ENCODE measurements at places on chromosomes 13 and 19.

GRCh38 chr13:48476215-48476614 is 56.7 kb downstream of the RCBTB2 start:
- no peaks in the 10 kb centered on the region for H3K4me1 ChIP-seq
- no peak overlapping the region for H3K27ac ChIP-seq
- no peaks in the 10 kb centered on the region for H3K36me3 ChIP-seq
- no peaks in the 10 kb centered on the region for H3K27me3 ChIP-seq

- no peak for DNase-seq
- H3K36me3 ChIP-seq: no peaks in the 10 kb centered on the region
- no peaks in the 10 kb centered on the region for H3K27me3 ChIP-seq
- H3K27ac ChIP-seq: no peak overlapping the region
- H3K4me1 ChIP-seq: peaks cover 8% of the 10 kb centered on the region
- no peak overlapping the region for H3K4me3 ChIP-seq
Measured at GRCh38 chr13:49053906-49054305, 78.2 kb downstream of the FNDC3A start.

GRCh38 chr13:46183018-46183946 is 1.3 kb upstream of the LCP1 start:
- H3K4me3 ChIP-seq: no peak overlapping the region
- H3K4me1 ChIP-seq: peaks cover 3% of the 10 kb centered on the region
- no peak overlapping the region for H3K27ac ChIP-seq
- no peaks in the 10 kb centered on the region for H3K36me3 ChIP-seq
- DNase-seq: no peak
- H3K27me3 ChIP-seq: no peaks in the 10 kb centered on the region

- DNase-seq: no peak
- no peak overlapping the region for H3K4me3 ChIP-seq
- no peaks in the 10 kb centered on the region for H3K36me3 ChIP-seq
- H3K27ac ChIP-seq: no peak overlapping the region
- no peaks in the 10 kb centered on the region for H3K27me3 ChIP-seq
Measured at GRCh38 chr19:50897191-50897607, 14.0 kb downstream of the KLK4 start.

DNA sequence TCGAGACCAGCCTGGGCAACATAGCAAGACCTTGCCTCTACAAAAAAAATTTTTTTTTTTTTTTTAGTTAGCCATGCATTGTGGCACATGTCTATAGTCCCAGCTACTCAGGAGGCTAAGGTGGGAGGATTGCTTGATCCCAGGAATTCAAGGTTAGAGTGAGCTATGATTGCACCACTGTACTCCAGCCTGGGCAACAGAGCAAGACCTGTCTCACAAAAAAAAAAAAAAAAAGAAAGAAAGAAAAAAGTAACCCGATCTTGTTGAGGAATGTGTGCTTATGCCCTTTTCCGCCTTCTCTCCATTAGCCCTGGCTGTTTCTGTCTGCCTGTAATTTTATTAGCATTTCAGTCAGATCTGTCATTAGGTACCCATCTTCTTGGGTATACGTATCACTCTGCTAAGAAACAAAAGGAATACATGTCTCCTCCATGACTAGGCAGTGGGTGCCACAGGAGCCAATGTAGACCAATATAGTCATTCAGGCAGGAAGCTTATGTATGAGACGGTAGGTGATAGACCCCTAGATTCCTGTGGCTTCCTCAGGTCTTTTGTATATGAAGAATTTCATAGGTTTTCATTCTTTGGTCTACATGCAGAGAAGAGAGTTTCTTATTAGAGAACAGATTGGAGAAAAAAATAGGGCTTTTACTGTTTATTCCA is 59.6 kb upstream of the NPAS1 start:
- H3K27me3 ChIP-seq: no peaks in the 10 kb centered on the region
- DNase-seq: no peak

DNA sequence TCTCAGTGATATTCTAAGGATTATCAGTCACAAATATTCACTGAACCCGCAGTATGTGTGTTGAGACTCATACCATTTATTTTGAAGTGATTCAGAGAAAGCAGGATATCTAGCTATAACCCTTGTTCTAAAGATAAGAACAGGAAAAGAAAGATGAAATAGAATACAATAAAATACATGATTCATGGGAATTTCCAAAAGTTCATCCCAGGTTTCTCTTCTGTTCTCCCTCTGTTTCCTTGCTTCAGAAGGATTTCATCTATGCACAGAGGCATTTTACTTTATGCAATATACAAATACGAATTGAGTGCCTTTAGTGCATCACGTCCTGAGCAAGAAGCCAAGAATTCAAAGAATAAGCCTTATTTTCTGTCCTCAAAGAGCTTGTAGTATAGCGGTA is 274.4 kb upstream of the GPC6 start:
- no peak overlapping the region for H3K4me3 ChIP-seq
- H3K27ac ChIP-seq: no peak overlapping the region
- no peak for DNase-seq
- H3K36me3 ChIP-seq: no peaks in the 10 kb centered on the region
- no peaks in the 10 kb centered on the region for H3K27me3 ChIP-seq
